ENCODE measurements at places on chromosomes 7 and 10. TPM values are rescaled to one million over a fixed set of nuclear protein-coding genes. Genes with fewer than 3 reads are reported as not detected.

C10orf53 gene
- total RNA-seq = not detected

EEPD1 gene
- 14.4 TPM for total RNA-seq

TSC22D4 gene
- total RNA-seq = 46.5 TPM

LSM8 gene
- total RNA-seq = 31.3 TPM

CYCS gene
- total RNA-seq = 36.3 TPM

PTPRE gene
- 46.0 TPM for total RNA-seq

DNA sequence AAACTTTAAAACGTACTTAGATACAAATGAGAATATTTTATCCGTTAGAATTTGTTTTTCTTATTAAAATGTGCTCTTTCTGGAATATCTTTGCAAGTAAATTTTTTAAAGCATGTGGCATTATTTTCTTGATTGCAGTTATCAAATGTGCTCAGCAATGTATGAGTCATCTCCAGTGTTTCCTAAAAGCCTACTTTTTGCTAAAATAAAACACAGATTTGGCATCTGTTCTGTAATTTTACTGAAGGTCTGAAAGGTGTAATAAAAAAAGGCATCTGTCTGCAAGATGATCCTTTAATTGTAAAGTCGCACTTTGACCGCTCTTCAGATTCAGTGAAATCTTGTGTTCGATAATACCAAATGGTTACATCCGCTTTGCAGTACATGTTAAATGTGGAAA is 3.4 kb downstream of the GNAT3 start:
- no peak overlapping the region for H3K27ac ChIP-seq
- H3K4me1 ChIP-seq = no peaks in the 10 kb centered on the region
- H3K27me3 ChIP-seq = no peaks in the 10 kb centered on the region

- DNase-seq = no peak
- no peaks in the 10 kb centered on the region for H3K27me3 ChIP-seq
- H3K4me3 ChIP-seq = no peak overlapping the region
- H3K27ac ChIP-seq = no peak overlapping the region
- no peaks in the 10 kb centered on the region for H3K4me1 ChIP-seq
- H3K36me3 ChIP-seq = no peaks in the 10 kb centered on the region
Observed at GRCh38 chr7:151113344-151114150, 27.3 kb downstream of the AGAP3 start.

DNA sequence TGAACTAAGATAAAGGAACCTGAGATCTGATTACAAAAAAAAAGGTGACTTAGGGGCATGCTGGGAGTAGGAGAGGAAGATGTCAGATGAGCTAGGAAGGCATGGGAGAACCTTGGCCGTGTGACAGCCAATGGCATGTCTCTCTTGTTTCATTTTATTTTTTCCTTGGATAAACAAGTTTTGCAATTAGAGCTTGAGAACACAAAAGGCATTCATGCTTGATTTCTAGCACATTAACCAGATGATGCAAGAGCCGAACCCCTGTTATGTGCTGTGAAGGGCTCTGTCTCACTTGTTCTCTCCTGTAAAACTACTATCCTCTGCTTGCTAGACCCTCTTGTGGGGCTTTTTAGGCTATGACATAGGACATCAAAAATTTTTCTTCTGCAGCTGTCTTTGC is 134.3 kb upstream of the ASAH2 start:
- H3K4me3 ChIP-seq = no peak overlapping the region
- H3K36me3 ChIP-seq = no peaks in the 10 kb centered on the region
- H3K27me3 ChIP-seq = no peaks in the 10 kb centered on the region
- H3K4me1 ChIP-seq = no peaks in the 10 kb centered on the region
- no peak for DNase-seq

- no peaks in the 10 kb centered on the region for H3K36me3 ChIP-seq
- peak overlapping the region; percentile 3 for H3K4me3 ChIP-seq
- no peak overlapping the region for H3K27ac ChIP-seq
- H3K4me1 ChIP-seq = no peaks in the 10 kb centered on the region
Observed at GRCh38 chr7:44962483-44963251, 16.1 kb downstream of the MYO1G start.

- H3K36me3 ChIP-seq = no peaks in the 10 kb centered on the region
- H3K27me3 ChIP-seq = no peaks in the 10 kb centered on the region
- H3K4me1 ChIP-seq = peaks cover 4% of the 10 kb centered on the region
- H3K4me3 ChIP-seq = no peak overlapping the region
- DNase-seq = no peak
Observed at GRCh38 chr10:88127269-88127668, 263.8 kb downstream of the PTEN start.

DNA sequence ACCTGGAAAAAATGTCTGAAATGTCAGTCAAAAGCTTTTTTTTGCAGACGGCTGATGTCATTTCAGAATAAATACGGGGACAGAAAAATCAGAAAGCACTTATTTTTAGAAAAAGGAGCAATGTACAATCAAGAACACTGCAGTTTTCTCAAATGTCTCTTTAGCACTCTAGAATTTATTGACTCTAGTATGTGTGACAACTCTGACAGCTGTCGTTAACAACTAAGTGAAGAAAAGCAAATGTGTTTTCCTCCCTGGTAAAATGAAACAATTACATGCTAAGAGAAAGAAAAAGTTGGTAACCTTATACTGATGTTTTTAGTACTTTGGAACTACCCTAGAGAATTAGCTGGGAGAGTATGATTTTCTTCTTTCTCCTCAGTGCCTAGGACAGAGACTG is 497.4 kb downstream of the GRM8 start:
- no peak overlapping the region for H3K27ac ChIP-seq
- H3K4me3 ChIP-seq = no peak overlapping the region
- no peaks in the 10 kb centered on the region for H3K4me1 ChIP-seq
- no peaks in the 10 kb centered on the region for H3K27me3 ChIP-seq

- no peaks in the 10 kb centered on the region for H3K36me3 ChIP-seq
- no peak overlapping the region for H3K27ac ChIP-seq
- H3K4me3 ChIP-seq = no peak overlapping the region
- no peaks in the 10 kb centered on the region for H3K4me1 ChIP-seq
- no peaks in the 10 kb centered on the region for H3K27me3 ChIP-seq
- no peak for DNase-seq
Observed at GRCh38 chr10:122331100-122331499, 43.4 kb upstream of the PLEKHA1 start.

DNA sequence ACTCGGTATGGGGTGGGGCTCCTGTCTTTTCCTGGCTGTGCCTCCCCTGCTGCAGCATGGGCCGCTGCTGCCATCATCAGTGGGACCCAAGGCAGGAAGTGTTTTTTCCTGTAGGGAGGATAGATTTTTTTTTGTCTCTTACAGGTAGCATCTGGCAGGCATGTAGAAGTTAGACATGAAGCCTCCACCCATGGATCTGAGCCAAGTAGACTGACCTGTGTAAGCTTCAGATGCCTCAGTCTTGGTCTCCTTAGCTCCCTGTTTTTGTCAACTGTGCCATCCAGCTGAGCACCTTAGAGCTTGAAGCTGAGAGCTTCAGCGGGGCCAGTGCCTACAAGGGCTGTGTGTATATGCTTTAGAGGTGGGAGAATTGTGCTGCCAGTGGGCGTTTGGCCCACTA is 93.5 kb downstream of the AUTS2 start:
- H3K4me1 ChIP-seq = no peaks in the 10 kb centered on the region
- H3K27ac ChIP-seq = no peak overlapping the region
- H3K27me3 ChIP-seq = no peaks in the 10 kb centered on the region
- DNase-seq = no peak
- no peaks in the 10 kb centered on the region for H3K36me3 ChIP-seq

DNA sequence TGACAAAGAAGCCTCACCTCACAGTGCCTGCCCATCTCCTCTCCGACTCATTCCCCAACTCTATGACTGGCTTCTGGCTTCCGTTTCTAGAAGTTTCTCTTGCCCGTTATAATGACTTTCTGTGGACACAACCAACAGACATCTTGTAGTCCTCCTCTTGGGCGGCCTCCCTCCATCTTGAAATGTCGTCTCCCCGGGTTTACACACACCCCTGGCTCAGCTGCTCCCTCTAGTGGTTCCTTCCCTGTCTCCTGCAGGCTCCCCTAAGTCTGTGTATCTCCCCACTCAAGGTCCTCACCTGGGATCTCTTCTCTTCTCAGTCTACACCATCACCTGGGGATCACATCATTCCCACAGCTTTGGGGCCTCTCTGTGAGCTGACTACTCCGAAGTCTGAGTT is 123.4 kb upstream of the NEBL start:
- no peaks in the 10 kb centered on the region for H3K4me1 ChIP-seq
- no peaks in the 10 kb centered on the region for H3K36me3 ChIP-seq
- no peak for DNase-seq

- no peak overlapping the region for H3K4me3 ChIP-seq
- no peaks in the 10 kb centered on the region for H3K36me3 ChIP-seq
- no peaks in the 10 kb centered on the region for H3K4me1 ChIP-seq
- no peak overlapping the region for H3K27ac ChIP-seq
- H3K27me3 ChIP-seq = no peaks in the 10 kb centered on the region
Observed at GRCh38 chr10:132272231-132272971, 35.3 kb downstream of the STK32C start.

DNA sequence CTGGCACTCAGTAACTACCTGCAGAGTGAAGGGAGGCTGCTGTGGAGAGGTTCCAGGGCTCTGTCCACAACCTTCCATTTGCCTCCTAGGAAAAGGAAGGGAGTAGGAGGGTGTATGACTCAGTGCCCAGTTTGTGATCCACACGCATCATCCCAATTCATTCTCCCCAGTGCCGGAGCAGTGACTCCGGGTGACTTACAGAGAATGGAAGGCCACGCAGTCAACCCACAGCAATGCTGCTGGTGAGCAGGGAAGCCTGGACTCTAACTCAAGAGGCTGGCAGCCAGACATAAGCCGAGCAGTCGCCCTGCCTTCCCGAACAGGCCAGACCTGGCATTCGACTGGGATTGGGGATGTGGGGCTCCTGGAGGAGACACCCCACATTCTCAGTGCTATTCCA is 139.9 kb downstream of the SH3PXD2A start:
- H3K4me3 ChIP-seq = no peak overlapping the region
- H3K4me1 ChIP-seq = no peaks in the 10 kb centered on the region
- H3K27me3 ChIP-seq = no peaks in the 10 kb centered on the region
- DNase-seq = no peak
- no peaks in the 10 kb centered on the region for H3K36me3 ChIP-seq

DNA sequence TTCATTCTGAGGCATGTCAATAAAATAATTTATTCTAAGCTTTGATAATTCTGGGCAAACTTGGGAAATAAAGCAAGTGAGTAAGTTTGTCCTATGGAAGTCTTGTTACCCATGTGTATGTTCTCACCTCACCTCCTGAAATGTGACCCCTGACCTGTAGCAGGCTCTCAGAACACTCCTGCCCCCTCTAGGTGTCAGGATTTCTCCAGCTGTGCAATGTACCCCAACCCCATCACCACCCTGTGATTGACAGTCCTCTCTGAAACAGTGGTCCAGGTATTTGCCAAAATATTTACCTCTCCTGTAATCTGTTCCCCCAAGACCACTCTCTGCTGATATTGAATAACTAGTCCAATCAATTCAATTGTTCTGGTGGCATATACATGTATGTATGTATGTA is 122.6 kb upstream of the PTER start:
- no peak for DNase-seq
- H3K27me3 ChIP-seq = no peaks in the 10 kb centered on the region
- no peak overlapping the region for H3K27ac ChIP-seq
- H3K4me1 ChIP-seq = no peaks in the 10 kb centered on the region

DNA sequence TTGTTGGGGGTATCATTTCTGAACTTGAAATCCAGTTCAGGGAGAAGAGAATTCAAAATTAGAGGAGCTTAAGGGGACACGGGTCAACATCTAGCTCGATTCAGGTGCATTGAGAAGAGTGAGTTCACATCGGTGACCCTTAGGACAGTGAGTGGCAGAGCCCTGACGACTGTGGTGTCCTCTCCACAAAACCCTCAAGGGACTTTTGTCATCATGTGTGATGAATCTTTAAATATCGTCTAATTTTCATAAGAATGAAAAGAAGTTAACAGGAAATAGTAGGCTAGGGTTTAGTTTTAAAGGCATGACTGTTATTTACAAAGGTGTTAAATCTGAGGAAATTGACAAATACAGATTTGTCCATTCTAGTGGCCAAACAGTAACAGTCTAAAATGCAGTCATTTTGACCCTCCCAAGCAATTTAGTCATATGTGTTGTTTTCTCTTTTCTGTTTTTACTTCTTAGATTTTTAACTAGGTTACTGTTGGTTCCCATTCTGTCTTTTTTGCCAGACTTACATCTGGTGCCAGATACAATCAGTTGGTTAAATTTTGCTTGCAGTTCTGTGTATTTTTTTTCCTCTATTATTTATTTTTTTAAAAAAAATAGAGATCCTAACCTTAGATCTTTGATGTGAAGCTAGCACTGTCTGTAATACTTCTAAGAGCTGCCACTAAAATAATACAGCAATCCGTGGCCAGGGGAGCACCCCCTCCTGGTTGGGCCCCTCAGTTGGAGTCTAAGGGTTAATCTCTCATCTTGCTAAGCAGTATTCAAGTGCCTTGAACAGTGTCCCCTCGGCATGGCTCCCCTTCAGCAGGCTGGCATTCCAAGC is 34.9 kb upstream of the SH2B2 start:
- H3K4me1 ChIP-seq = no peaks in the 10 kb centered on the region
- H3K36me3 ChIP-seq = no peaks in the 10 kb centered on the region
- no peak overlapping the region for H3K27ac ChIP-seq
- no peak for DNase-seq
- H3K4me3 ChIP-seq = no peak overlapping the region

- no peak for DNase-seq
- H3K4me3 ChIP-seq = no peak overlapping the region
- no peaks in the 10 kb centered on the region for H3K36me3 ChIP-seq
- H3K4me1 ChIP-seq = peaks cover 14% of the 10 kb centered on the region
- no peaks in the 10 kb centered on the region for H3K27me3 ChIP-seq
Observed at GRCh38 chr7:28155964-28156363, 24.6 kb downstream of the JAZF1 start.

DNA sequence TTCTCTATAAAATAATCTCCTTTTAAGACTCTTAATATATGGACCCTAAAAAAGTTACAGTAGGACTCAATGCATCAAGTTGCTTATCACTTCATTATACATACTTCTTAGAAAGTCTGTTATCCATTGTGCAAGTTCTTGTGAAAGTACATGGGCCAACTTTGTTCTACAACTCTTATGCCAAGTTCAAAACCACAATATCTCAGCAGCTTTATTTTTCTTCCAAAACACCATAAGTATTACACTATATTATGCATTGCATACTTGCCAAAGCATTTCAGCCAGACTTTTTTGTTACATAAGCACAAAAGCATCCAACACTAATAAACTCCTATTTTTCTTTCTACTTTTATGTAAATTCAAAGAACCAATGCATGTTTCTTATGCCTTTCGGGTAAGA is 94.4 kb downstream of the AHR start:
- H3K4me3 ChIP-seq = no peak overlapping the region
- no peaks in the 10 kb centered on the region for H3K36me3 ChIP-seq
- DNase-seq = no peak
- no peak overlapping the region for H3K27ac ChIP-seq
- no peaks in the 10 kb centered on the region for H3K4me1 ChIP-seq

DNA sequence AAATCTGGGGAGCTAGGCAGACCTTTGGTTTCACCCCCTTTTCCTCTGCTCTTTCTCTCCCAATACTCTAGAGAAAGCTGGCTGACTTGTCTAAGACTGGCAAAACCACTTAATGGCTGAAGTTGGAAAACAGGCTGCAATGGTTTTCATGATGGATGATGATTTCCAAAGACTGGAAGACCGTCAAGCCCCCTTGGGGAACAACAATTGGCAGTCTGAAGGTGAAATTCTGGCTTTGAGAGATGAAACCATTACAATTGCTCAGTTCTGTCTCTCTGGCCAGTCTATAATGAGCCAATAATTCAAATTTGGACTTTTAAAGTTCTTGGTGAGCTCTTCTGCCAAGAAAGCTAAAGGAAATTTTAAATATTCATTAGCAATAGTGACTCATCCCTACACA is 680.5 kb downstream of the PARD3 start:
- no peaks in the 10 kb centered on the region for H3K4me1 ChIP-seq
- no peaks in the 10 kb centered on the region for H3K27me3 ChIP-seq
- H3K36me3 ChIP-seq = no peaks in the 10 kb centered on the region
- H3K27ac ChIP-seq = no peak overlapping the region

All from aorta (tissue), 5 donors.